NCI-H1694 treated with DMSO at 0.1 percent for 48 hours (cell line): ENCODE measurements at places on chromosomes 3 and 15.

GRCh38 chr3:127714125-127714571, 41.4 kb downstream of the ABTB1 start:
- DNase-seq = no peak

DNA sequence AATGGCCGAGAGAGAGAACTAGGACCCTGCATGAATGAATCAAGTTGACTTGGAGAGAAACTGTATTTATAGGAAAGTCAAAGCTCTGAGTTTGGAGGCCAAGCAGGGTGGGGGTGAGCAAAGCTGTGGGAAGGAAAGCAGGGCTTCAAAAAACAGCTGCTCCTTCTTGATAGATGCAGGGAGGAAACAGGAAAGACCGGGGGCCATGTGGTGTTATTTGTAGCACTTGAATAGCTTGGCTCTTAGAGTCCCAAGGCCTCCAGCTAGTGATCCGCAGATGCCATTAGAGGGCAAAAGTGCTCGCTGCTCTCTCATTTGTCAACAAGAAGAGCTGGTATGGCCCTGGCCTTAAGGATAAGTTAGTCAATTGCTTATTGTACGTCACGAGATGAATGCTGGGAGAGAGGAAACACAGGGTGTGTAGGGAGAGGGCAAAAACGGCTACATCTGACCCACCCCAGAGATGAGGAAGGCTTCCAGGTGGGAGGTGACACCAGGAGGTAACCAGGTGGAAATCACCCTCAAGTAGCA, at the start of gene ALG1L2:
TSS of gene ALG1L2 (plus strand) at position 481 of the 531 bp plus-strand sequence. CDS start 186 bp downstream, outside the sequence.
- DNase-seq = no peak

DNA sequence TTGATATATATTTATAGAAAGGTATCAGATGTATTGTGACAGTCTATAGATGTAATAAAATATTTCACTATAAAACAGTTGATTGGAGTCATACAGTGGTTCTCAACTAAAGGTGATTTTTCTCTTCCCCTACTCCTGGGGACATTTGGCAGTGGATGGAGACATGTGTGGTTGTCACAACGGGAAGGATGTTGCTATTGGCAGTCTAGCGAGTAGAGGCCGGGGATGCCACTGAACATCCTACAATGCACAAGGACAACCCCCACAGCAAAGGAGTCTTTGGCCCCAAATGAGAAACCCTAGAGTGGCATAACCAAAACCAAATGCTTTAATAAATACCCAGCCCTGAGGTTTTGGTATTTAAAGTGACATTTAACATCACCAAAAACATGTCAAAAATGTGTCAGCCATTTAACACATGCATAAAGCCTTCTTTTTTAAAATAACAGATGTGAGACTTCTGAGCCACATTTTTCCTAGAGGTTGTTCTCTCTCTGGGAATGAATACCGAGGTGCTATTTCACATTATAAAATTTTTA, 367.5 kb downstream of the PTPRG start:
- no peak for DNase-seq

GRCh38 chr3:197908957-197909701, 40.9 kb upstream of the RPL35A start:
- DNase-seq = no peak

- DNase-seq = no peak
These were observed 668 bp downstream of the THRB start for GRCh38 chr3:24493746-24494617.

DNA sequence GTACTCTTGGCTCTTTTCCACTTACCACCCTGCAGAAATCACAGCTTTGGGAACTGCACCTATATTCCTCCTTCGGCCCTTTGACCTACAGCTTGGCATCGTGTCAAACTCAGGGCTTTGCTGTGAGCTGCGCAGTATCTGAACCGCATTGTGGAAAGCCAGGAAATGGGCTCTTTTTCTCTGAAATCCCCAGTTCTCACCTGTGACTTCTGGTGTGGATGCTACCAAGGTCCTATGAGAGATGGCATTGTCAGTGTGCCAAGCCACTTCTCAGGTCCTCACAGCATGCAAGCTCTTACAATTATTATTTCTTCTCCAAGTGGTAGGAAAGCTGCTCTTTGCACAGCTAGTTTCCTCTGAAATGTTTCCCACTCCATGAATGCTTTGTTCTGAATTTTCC, 450.6 kb upstream of the TBL1XR1 start:
- no peak for DNase-seq

GRCh38 chr15:66748708-66749035, 46.6 kb downstream of the SMAD6 start:
- no peak for DNase-seq

DNA sequence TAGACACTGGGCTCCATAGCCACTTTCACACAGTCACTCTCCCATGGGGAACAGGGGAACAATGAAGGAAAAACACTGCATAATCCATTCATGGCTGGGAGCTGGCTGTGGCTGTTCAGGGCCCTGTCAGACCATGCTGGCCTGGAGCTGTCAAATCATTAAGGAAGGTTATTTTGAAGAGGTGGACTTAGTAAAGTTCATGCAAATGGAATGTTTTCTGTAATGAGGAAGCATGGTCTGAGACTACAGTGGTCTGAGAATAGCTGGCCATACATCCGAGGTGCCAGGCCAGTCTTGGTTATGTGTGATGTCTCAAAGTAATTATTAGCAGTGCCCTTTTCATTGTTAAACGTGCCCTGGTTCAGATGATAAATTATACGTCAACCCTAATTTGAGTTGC, 117.1 kb upstream of the MRPS22 start:
- no peak for DNase-seq

DNA sequence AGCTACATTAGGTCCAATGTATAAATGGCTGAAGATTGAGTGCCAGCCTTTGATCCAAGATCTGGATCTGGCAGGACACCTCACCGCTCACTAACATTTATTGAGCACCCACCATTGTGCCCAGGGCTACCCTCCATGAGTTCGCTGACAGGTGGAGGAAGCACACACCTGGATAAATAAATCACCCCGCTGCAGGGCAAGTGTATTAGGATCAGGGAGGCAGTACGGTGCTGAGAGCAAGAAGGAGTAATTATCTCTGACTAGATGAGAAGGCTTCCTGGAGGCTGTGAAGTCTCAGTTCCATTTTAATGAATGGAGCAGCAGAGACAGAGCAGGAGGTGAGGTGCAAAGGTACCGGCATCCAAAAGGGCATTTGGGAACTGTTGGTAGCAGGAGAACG, 104.1 kb downstream of the LIPC start:
- DNase-seq = no peak

- DNase-seq = no peak
These were observed 428.5 kb upstream of the SEMA6D start for GRCh38 chr15:47288794-47289193.

DNA sequence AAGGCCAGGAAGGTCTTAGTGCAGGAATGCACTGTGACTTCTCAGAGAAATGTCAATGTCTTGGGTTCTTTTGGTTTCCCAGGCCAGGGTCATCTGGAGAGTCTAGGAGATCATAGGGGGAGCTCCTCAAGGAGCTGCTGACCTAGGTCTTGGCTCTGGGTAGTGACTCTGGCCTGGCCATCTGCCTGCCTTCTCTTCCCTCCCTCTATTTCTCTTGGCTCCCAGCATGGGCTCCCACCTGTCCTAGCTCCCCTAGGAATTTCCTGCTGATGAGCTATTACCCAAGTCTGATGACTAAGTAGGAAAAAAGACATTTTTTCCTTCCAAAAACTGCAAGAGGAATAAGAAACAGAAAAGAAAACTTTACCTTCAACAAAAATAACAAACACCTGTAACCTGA, 57.4 kb downstream of the BSN start:
- no peak for DNase-seq

DNA sequence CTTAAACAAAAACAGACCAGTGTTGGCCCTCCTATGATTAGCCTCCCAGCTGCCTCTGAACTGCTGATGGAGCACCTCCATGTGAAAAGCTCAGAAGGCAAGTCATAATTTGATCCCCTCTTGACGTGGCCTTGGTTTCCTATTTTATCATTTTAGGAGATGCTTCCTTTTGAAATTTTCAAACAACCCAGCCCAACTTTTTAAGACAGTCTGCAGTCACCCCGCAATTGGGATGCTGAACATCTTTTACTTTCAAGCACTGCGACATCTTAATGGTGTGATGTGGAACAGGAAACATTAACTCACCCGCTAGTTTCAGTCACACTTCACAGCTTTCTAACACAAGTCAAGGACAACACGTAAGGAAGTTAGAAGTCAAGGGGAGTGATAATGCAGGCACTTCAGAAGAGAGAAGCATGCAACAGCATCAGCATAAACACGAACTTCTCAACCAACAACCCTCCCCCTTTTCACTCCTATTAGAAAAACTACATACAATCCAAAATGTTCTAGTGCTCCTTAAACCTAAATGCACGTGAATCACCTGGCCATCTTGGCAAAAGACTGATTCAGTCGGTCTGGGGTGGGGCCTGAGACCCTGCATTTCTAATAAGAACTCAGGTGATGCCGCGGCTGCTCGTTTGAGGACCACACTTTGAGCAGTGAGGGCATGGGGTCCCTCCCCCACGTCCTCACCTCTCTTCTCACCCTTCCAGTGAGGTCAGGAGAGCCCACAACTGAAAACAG, 161.5 kb downstream of the FOXP1 start:
- no peak for DNase-seq

DNA sequence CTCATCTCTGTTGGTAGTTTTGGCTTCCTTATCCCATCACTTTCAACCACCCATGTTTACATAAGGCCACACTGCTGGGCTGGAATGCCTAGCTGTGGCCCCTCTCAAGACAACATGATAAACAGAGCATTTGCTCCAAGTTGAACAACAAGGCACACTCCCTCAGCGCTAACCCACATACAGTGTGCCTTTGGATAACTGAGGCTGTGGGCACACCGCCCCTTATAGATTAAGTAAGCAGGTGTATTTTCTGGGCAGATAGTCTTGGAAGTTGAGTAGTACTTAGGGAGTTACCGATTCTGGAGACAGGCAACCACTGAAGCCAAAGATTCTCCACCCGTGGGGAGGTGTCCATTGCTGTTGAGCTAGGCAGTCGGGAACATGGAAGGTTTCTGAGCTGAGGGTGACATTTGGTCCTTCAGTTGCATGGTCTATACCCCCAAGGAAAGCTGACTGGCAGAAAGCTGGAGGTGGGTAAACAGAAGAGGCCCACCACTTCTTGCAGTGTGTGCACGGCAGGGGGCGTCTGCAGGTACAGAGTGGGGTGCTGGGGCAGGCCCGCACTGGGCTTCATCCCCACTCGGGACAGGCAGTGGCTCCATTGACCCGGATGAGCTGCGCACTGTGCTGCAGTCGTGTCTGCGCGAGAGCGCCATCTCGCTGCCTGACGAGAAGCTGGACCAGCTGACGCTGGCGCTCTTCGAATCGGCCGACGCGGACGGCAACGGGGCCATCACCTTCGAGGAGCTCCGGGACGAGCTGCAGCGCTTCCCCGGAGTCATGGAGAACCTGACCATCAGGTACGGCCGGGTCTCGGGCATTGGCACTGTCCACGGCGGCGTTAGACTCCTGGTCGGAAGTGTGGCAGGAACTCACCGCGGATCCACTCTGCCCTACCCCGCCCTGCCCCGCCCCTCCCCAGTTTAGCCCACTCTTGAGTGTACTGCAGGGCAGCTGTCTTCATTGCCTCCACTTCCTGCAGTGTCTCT, 16.8 kb downstream of the NOX5 start:
- DNase-seq = peak; percentile 26

- DNase-seq = no peak
These were observed 19.2 kb downstream of the RBP2 start for GRCh38 chr3:139457066-139457465.

- DNase-seq = no peak
These were observed 81.8 kb upstream of the THBS1 start for GRCh38 chr15:39499042-39499441.

DNA sequence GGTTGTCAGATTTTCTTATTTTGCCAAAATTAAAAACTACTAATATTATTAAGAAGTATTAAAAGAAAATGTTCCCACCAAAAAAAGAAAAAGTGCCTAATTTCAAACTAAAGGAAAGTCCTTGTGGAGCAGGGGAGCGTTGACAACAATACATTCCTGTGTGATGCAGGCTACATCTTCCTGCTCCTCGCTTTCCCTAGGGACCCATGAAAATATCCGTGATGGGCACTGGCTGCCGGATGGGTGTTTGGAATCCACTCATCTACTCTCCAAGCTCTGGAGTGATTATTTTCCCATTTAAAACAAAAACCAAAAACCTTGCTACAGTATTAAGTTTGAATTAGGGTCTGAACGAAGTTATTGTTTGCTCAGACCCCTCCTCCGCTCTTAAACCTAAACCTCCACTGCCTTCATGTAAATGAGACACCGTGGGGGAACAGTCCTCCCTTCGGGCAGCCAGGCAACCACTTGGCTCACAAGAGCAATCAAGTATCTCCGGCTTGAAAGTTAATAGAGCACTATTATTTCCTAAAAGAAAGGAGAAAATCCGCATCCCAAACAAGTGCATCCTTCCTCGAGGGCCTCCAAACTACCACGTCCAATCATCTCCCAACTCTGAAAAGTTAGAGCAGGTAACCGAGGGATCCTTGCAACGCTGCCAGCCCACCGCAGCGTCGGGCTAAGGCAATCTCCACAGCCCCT, 1.5 kb downstream of the ITGB5 start:
- no peak for DNase-seq

- DNase-seq = no peak
These were observed 368.1 kb upstream of the UBE2E2 start for GRCh38 chr3:22835041-22835440.

DNA sequence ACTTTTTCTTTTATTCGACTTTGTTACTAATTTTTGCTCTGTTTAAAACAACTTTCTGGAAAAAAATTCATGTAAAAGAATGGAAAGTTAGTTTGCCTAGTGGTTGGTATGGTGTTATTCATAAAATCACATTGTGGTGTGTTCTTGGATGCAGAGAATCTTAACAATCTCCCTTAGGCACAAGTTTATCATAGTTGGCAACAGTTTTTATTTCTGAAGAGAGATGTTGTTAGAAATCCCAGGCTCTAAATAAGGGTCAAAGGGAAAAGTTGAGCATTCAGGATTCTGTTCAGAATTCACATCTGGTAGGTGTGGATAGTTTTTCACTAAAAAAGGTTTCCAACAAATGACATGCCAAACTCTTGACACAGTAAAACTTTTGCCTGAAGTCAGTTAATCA, 6.4 kb downstream of the DUT start:
- no peak for DNase-seq

GRCh38 chr3:135706758-135707375, 258.7 kb upstream of the PPP2R3A start:
- DNase-seq = peak; percentile 86
